ENCODE measurements at places on chromosomes 12 and 14.

DNA sequence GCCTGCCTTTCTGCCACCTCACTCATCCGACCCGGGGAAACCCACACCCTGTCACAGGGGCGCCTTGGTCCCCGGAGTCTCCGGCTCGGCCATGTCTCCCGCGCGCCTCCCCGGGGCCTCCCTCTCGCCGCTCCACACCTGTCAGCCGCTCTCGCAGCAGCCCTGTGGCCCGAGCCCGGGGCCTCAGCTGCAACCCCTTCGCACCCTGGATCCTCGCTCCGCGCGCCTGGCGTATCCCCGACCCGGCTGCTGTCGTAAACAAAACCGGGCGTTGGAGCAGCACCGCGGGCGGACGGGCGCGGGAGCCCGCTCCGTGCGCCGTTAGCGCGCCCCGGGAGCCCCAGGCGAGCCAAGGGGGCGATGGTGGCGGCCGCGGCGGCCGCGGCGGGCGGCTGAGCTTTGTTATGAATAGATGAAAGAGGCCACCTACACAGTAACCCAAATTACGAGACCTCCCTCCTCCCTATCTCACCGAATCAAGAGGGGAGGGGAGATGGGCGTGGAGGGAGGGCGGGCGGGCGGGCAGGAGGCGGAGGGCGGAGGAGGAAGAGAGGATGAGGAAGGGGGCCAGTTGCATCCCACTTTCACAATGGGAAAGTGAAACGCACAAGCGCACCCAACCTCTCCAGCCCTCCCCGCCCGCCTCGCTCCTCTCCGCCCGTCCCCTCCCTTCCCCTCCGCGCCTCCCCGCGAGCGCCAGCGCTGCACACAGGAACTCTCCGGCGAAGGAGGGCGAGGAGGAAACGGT is at the start of gene PLXNC1:
TSS of gene PLXNC1 (plus strand) at position 587 of the 748 bp plus-strand sequence. CDS start 395 bp downstream, outside the sequence.
- DNase-seq, result no peak

- DNase-seq, result no peak
Measured at GRCh38 chr14:41663473-41663850, 56.8 kb downstream of the LRFN5 start.

DNA sequence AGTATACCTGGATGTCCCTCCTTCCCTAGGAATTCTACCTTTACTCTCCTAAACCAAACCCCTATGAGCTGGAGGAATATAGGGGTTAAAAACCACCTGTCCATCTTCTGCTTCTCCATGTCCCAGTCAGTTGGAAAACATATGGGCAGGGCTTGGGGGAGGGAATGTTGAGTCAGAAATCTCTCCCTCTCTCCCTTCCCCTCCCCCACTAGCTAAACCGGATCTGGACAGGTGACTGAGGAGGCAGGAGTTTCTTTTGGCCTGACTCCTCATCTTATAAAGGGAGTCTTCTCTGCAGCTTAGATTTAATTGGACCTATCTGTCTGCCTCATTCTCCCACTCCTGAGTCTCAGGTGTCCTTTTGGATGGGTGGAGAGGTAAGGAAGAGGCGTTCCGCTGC is 6.1 kb downstream of the ERBB3 start:
- DNase-seq, result no peak

DNA sequence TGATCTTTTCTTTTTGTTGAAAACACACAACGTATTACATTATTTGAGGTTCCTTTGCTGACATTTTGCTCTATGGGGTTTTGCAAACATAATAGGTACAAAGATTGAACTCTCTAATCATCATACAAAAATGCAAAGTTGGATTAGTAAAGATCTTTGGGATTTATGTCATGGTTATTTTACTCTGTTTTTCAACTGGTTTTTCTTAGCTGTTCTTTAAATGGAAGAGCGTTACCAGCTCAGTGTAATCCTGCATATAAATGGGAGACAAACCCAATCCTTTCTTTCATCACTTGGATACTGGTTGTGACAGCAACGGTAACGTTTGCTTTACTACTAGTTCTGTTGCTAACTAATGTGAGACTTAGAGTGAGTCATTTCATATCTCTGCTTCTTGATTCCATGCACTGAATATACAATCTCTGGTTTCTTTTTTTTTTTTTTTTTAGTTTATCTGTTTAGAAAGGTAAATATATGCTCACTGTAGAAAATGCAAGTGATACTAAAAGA is 104.9 kb upstream of the NOVA1 start:
- DNase-seq, result no peak

GRCh38 chr12:108911915-108912314 is 32.0 kb downstream of the DAO start:
- no peak for DNase-seq

DNA sequence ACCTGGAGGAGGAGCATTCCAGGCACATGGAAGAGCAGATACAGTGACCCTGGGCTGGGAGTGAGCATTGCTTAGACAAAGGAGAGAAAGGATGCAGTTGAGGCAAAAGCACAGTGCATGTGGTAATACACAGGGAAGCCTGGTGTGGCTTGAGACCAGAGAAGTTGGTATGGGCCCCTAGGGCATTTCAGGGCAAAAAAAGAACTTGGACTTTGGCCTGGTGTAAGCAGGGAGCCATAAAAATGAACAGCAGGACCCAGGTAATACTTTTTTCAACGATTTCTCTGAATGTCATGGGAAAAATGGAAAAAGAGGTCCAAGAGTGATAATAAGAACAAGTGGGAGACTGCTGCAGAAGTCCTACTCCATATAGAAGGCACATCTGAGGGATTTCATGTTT is 163.9 kb downstream of the ASCL4 start:
- no peak for DNase-seq

DNA sequence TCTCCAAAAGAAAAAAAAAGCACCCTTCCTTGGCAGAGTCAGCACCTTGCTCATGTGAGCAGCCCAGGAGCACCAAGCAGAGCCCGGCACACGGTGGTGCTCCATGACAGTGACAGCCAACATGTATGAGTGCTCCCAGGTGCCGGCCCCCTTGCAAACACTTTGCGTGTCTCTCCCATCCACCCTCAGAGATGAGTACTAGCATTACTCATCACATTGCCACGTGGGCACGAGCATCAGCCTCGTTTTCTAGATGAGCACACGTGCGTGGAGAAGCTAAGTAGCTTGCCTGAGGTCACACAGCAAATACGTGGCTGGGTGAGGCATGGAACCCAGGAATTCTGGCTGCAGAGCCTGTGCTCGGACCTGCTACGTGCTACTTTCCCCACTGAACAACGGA is 177.9 kb upstream of the PRMT8 start:
- peak; percentile 36 for DNase-seq

DNA sequence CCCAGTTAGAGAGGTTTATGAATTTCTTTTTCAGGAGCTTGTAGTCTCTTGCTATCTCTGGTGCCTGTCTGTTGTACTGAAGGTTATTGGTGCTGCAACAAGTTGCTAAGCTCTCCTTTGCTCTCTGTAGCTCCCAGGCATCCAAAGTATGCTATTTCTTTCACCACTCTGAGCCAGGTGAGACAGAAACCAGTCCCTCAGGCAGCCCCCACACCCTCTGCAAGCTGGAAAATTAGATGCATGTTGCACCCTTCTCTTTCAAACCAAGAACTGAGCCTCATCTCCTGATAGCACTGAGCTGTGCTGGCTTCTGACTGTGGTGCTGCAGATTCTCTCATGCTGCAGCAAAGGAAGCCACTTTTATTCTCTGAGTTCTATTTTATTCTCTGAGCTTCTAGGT is 9.6 kb upstream of the TRIM9 start:
- no peak for DNase-seq

- no peak for DNase-seq
Measured at GRCh38 chr12:64506955-64507354, 55.0 kb downstream of the TBK1 start.
